Fibroblast of lung (primary cell): ENCODE measurements at places on chromosomes 5 and 9. TPM values are rescaled to one million over a fixed set of nuclear protein-coding genes. Genes with fewer than 3 reads are reported as not detected.

DNA sequence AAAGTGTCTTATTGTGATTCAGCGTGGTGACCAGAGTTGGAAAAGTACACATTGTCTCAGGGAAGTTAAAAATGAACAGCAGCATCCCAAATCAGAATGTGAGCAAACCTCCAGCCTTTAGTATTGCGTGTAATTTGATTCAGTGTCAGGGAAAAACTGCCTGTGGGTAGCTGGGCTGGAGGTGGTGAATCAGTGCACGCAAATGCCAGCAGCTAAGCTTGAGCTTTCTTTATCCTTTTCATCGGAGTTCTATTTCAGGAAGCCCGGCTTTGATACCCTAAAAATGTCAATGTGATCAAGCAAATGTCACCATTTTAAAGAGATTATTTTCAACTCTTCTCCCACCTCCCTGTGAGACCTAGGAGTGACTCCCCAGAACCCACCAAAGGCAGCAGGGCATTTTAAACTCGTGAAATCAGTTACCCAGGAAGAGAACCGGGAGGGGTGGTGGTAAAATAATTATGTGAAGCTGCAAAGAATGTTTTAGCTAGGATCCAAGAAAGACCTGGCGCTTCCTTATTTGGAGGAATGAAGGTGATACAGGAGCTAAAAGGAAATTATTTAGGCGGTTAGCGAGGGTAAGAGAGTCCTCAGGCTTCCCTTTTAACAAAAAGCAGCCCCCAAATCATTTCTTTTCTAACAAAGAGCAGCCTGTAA lies 25.7 kb upstream of the C5orf47 start:
- H3K4me3 ChIP-seq: no peak overlapping the region
- no peaks in the 10 kb centered on the region for H3K27me3 ChIP-seq
- peak; percentile 43 for DNase-seq
- H3K27ac ChIP-seq: no peak overlapping the region
- no peaks in the 10 kb centered on the region for H3K4me1 ChIP-seq
- no peaks in the 10 kb centered on the region for H3K36me3 ChIP-seq

DNA sequence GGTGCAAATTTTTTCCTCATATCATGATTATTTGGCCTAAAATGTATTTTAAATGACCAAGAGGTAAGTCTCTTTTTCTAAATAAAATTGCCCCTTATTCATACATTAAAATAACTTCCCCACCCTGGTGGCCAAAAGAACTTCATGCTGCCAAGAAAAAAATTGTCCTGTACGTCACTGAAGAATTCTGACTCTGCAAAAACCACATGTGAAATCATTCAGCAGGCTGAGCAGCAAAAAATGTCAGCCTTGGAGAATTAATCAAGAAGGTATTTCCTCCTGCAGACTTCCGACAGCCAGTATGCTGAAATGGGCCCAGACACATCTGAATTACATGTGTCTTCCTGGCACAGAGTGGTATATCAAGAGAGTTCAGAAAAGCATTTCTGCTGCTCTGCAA lies 94.6 kb upstream of the HMHB1 start:
- H3K4me1 ChIP-seq: peaks cover 2% of the 10 kb centered on the region
- no peak overlapping the region for H3K27ac ChIP-seq
- H3K27me3 ChIP-seq: no peaks in the 10 kb centered on the region
- DNase-seq: peak; percentile 18
- H3K4me3 ChIP-seq: no peak overlapping the region
- H3K36me3 ChIP-seq: no peaks in the 10 kb centered on the region

DNA sequence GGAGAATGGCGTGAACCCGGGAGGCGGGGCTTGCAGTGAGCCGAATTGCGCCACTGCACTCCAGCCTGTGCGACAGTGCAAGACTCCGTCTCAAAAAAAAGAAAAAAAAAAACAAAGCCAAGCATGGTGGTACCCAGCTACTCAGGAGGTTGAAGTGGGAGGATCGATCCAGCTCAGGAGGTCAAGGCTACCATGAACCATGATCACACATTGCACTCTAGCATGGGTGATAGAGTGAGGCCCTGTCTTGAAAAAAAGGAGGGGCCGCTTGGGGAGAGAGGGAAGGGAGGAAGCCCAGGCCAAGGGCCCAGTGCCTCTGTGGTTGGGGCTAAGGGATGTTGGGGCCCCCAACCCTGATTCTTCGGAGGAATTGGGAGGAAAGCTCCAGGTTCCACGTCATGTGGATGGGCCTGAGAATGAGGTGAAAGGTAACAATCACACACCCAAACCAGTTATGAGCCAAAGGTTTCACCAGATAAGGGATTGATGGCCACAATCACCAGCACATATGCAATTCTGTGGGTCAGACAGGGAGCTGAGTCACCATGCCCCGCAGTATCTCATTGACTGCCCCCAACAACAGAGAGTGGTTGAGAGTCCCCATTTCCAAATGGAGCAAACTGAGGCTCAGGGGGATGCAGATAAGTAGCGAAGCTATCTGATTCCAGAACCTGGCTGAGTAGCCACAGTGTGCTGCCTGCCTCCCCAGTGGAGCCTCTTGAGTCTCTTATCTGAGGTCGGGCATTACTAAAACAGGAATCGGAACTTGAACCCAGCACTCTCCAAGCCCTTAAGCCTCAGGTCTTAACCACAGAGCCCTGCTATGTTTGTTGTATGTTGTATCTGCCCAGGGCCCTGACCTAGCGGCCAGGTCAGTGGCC lies 20.5 kb downstream of the SWI5 start:
- no peaks in the 10 kb centered on the region for H3K27me3 ChIP-seq
- H3K4me3 ChIP-seq: no peak overlapping the region
- no peak overlapping the region for H3K27ac ChIP-seq
- DNase-seq: peak; percentile 11
- no peaks in the 10 kb centered on the region for H3K36me3 ChIP-seq
- peaks cover 6% of the 10 kb centered on the region for H3K4me1 ChIP-seq

GRCh38 chr9:107710953-107711352 lies 221.4 kb upstream of the KLF4 start:
- H3K4me1 ChIP-seq: peaks cover 19% of the 10 kb centered on the region
- H3K27ac ChIP-seq: peak overlapping the region; percentile 3
- no peak overlapping the region for H3K4me3 ChIP-seq
- H3K27me3 ChIP-seq: no peaks in the 10 kb centered on the region
- no peak for DNase-seq

DNA sequence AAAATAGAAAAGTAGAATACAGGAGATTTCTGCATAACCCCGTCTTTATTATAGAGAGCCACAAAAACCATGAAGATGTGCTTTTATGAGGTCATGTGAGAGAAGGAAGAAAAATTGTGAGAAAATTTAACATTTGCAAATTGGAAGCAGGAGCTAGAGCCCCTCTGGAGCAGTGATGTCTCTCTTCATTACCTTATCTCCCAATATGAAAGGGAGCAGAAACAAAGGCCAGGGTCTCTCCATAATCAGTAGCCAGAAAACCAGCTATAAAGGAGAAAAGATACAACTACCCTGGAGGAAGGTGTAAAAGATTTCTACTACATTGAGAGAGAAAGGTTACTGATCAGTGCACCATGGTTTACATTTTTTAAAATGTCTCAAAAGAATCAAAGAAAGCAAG lies 53.2 kb upstream of the ITGA1 start:
- no peak for DNase-seq
- no peaks in the 10 kb centered on the region for H3K36me3 ChIP-seq
- no peak overlapping the region for H3K4me3 ChIP-seq
- H3K27me3 ChIP-seq: no peaks in the 10 kb centered on the region

GRCh38 chr9:36854751-36855150 lies 179.3 kb downstream of the PAX5 start:
- H3K27me3 ChIP-seq: peaks cover 5% of the 10 kb centered on the region
- no peaks in the 10 kb centered on the region for H3K4me1 ChIP-seq
- H3K36me3 ChIP-seq: no peaks in the 10 kb centered on the region

DNA sequence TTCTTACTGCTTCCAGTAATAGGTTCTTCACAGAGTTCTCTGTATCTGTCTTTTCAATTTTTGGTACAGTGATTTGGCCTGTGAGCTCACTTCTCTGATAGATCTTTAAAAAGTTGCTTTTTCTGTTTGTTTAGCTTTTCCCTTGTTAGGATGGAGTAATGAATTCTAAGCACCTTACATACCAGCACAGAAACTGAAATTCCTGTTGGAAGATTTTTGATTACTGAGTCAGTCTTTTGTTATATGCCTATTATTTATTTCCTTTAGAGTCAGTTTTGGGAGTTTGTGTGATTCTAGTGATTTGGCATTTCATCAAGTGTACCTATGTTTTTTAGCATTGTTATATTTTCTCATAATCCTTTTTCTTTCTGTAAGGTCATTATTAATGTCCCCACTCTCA lies 37.6 kb upstream of the IPPK start:
- no peak overlapping the region for H3K27ac ChIP-seq
- H3K27me3 ChIP-seq: no peaks in the 10 kb centered on the region
- no peak for DNase-seq
- peaks cover 2% of the 10 kb centered on the region for H3K36me3 ChIP-seq
- no peaks in the 10 kb centered on the region for H3K4me1 ChIP-seq

GRCh38 chr5:53126521-53126920 lies 17.0 kb upstream of the MOCS2 start:
- no peaks in the 10 kb centered on the region for H3K27me3 ChIP-seq
- no peak overlapping the region for H3K4me3 ChIP-seq
- no peaks in the 10 kb centered on the region for H3K36me3 ChIP-seq
- H3K27ac ChIP-seq: no peak overlapping the region
- peaks cover 6% of the 10 kb centered on the region for H3K4me1 ChIP-seq

GRCh38 chr9:92982130-92982529 lies 34.8 kb downstream of the FGD3 start:
- no peak overlapping the region for H3K27ac ChIP-seq
- DNase-seq: no peak
- H3K27me3 ChIP-seq: no peaks in the 10 kb centered on the region
- H3K36me3 ChIP-seq: no peaks in the 10 kb centered on the region
- H3K4me3 ChIP-seq: no peak overlapping the region

DNA sequence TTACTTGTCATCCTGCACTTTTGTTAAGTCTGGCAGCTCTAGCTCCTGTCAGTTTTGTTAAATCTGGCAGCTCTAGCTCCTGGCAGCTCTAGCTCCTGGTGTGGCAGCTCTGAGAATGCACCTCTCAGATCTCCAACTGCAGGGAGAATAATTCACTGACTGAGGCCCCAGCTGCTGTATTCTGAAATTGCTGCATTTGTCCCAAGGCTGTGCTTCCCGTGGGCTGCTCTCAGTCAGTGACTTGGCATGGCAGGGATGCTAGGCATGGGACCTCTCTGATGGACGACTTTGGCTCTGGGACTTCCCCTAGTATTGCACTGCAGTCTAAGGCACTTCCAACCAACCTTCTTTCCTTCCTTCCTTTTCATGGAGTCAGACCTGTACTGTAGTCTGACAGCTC lies 475.7 kb downstream of the CCDC171 start:
- no peak overlapping the region for H3K27ac ChIP-seq
- no peak overlapping the region for H3K4me3 ChIP-seq
- peaks cover 9% of the 10 kb centered on the region for H3K4me1 ChIP-seq
- H3K27me3 ChIP-seq: no peaks in the 10 kb centered on the region

DNA sequence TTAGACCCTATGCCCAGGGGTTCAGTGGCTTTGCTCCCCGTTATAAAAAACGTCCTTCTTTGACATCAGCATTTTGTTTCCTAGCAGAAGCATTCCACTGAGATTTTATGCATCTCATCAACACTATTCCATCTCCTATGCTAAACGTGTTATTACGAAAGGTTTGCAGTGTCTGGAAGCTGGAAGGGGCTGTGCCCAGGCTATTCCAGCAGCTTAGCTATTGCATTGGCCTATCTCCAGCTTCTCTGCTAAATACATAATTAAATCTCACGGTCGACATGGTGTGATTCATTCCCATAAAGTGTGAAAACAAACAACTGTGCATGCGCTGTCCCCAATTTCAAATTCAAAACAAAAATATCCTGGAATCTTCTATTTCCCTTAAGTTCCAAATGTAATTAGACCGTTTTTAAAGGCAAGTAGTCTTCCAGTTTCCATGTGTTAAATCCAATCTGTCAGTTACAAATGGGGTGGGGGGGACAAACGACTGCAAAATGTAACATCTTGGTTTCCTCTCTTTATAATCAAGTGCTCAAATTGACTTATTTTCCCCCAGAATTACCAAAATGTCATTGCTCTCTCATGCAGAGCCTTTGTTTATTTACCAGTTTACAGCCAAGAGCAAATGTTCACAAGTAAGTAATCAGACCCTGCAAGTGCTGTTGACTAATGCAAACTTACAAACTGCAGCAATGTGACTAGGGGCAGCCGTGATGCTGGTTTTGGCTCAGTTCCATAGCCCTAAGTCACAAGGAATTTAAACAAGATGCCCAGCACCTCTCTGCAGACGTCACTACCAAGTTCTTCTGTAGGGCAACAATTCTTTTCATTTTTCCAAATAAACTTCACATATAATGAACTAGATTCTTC lies 212.3 kb upstream of the RORB start:
- H3K4me3 ChIP-seq: no peak overlapping the region
- H3K36me3 ChIP-seq: no peaks in the 10 kb centered on the region
- H3K4me1 ChIP-seq: no peaks in the 10 kb centered on the region
- peak; percentile 38 for DNase-seq
- H3K27ac ChIP-seq: no peak overlapping the region

DNA sequence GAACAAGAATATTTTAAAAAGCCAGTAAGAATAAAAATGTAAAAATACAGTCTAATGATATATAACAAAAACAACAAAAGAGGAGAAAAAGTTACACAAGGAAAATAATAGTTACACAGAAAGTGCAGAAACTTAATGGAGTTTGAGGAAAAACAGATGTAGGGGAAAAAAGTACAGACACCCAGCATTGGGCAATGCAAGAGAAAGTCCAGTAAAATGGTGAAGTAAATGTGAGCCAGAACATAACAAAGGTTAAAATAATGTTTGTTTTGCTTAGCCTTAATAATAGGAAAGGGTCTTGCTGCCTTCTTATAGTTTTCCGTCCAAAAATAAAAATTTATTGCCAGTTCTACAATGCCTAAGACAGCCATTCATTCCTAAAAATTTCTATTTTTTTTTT lies 364.2 kb downstream of the NNT start:
- no peak overlapping the region for H3K4me3 ChIP-seq
- no peaks in the 10 kb centered on the region for H3K4me1 ChIP-seq
- H3K36me3 ChIP-seq: no peaks in the 10 kb centered on the region
- H3K27me3 ChIP-seq: no peaks in the 10 kb centered on the region
- peak; percentile 72 for DNase-seq
- H3K27ac ChIP-seq: no peak overlapping the region

GRCh38 chr5:89908876-89909275 lies 500.7 kb downstream of the CETN3 start:
- H3K4me1 ChIP-seq: no peaks in the 10 kb centered on the region
- no peak overlapping the region for H3K27ac ChIP-seq
- no peak for DNase-seq
- no peaks in the 10 kb centered on the region for H3K36me3 ChIP-seq

DNA sequence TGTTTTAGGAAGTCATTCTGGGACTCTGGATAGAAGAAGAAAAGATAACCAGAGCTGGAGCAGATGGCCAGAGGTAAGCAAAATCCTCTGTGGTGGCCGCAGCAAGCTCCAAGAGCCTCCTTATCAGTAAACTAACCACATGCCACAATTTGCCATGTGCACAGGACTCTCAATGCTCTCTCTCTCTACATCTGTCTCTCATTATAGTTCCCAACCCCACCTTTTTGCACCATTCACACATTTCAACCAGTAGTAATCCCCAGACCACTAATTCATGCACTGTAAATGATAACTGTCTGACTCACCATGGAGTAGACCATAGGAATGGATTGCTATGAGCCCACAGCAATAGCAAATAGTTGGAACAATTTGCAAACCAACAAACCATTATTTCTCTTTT lies 526.1 kb downstream of the TLR4 start:
- DNase-seq: peak; percentile 78
- no peaks in the 10 kb centered on the region for H3K36me3 ChIP-seq
- H3K27ac ChIP-seq: no peak overlapping the region
- H3K4me3 ChIP-seq: no peak overlapping the region
- no peaks in the 10 kb centered on the region for H3K4me1 ChIP-seq

- no peak overlapping the region for H3K4me3 ChIP-seq
- no peaks in the 10 kb centered on the region for H3K27me3 ChIP-seq
- no peak overlapping the region for H3K27ac ChIP-seq
Observed at GRCh38 chr5:3659907-3660306, 64.3 kb downstream of the IRX1 start.

Gene NACC2
- total RNA-seq: 18.2 and 18.5 TPM in 2 replicates

Gene TMEM252
- total RNA-seq: not detected in 2 replicates

Gene SLC46A2
- not detected in 2 replicates for total RNA-seq

Gene IL13
- not detected in 2 replicates for total RNA-seq

Gene AP3S1
- 86.7 and 87.8 TPM in 2 replicates for total RNA-seq
